GM12891 (cell line): ENCODE measurements at places on chromosomes 4 and X.

DNA sequence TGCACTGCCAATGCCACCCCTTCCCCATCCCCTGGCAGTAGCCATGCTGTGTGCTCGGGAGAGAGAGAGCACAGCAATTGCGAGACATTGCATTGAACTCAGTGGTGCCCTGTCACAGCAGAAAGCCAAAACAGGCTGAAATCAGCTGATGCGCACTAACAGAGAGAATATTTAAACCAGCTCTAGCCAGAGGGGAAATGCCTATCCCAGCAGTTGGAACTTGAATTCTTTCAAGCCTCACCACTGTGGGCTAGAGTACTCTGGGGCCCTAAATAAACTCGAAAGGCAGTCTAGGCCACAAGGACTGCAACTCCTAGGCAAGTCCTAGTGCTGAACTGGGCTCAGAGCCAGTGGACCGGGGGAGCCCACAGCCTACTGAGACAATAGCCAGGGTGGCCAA lies 17.7 kb upstream of the RP2 start:
- DNase-seq: no peak

GRCh38 chr4:55910140-55910539 lies 38.6 kb upstream of the CEP135 start:
- DNase-seq: no peak

DNA sequence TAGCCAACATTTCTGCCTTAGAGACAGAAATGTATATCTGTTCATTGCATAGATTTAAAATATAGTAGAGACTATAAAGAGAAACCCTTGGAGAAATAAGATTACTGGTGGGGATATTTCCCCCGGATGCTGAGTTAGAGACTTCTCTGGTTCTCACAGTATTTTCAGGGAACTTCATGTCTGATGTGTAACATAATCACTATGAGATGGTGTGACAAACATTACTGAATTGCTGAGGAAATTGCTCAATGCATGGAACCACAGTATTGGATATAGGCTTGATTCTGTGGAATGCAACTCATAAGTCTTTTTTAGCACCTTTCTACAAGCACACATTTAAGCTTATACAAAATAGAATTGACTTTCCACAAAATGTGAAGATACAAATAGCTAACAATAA lies 152.7 kb downstream of the SOWAHB start:
- no peak for DNase-seq

DNA sequence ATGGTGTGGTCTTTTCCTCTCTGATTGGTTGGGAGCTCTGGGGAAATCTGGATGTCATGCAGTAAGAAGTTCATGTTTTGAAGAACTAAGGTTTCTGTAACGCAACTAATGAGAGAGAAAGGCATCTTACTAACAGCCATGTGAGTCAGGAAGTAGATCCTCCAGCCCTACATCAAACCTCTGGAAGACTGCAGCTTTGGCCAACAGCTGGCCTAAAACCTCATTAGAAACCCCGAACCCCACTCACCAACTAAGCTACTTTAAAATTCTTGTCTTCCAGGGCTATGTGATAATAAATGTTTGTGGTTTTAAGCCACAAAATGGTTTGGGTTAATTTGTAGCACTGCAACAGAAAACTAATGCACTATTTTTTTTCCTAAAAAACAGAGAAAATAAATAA lies 549.0 kb upstream of the GRID2 start:
- no peak for DNase-seq

- no peak for DNase-seq
Measured at GRCh38 chr4:153217440-153217839, 13.2 kb downstream of the TRIM2 start.

DNA sequence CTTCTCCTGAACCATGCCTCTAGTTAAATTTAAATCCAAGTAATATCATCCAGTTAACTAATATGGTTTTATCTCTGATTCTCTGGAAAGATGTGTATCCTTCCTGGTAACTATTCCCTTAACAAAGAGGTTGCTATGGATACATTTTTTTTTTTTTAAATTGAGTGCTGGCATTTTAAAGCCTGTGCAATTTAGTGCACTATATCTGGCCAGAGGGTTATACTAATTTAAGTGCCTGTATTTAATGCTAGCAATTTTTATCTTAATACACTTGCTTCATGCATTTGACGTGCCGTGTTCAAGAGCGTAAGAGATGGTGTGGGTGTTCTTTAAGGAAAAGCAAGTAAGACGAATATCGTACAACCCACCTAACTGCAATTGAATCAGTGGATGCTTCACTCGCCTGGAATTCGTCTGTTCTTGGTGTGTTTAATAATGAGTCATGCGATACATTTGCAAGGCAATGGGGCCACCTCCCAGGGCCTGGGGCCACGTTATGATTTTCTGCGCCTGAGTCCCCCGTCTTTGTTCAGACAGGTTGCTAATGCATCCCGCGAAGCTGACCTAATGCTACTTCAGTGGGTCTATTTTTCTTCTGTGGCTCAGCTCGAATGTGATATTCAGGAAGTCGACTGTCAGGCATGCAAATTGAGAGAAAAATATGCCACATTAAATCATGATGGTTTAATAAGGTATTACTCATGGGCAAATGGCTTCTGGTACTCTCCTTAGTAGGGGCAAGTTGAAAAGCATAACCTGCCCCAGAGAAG lies 14.2 kb upstream of the MID1 start:
- DNase-seq: no peak

DNA sequence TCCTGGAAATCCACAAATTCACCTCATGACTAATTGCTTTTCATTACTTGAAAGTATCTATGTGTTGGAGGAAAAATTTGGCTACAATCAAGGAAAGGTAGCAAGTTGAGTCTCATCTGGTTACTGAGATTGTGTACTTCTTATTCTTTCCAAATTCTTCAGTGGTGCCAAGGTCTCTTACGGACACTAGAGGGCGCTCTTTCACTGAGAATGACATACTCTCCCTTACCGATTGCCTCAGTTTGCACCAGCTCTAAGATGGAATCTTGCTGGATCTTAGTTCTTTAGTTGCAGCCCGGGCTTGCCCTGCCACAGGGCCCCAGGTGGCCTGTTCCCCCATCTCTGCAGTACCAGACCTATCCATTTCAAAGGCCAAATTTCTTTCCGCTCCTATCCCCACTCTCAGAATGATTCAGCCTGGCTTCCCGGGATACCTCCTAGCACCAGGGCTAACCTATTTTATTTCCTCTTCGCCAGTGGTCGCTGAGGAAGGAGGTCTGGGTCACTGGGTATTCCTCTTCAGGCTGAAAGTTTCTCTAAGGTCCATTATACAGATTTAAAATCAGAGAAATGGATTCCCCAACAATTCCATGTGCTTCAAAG lies 24.6 kb upstream of the GPR50 start:
- DNase-seq: no peak

- no peak for DNase-seq
Measured at GRCh38 chr4:168690199-168690598, 193.3 kb downstream of the PALLD start.
